ENCODE measurements at places on chromosomes 6 and 20.

DNA sequence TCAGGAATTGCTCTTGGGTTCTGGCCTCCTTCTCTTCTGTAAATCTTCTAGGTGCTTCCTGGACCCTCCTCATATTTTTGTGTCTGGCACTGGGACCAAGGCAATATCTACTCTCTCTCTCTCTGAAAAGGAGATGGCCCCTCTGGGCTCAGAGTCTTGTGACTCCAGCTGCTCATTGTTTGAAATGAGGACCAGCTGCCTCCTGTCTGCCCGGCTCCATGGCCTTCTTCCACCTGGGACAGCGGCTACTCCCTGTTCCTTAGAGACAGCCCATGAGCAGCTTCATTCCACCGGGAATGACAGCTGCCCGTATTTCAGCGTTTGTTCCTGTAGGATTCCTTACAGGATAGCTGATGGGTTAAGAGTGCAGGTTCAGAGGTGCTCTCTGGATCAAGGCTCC, 2.9 kb downstream of the TGM3 start:
- no peak for DNase-seq

GRCh38 chr6:86712039-86712438, 225.3 kb upstream of the HTR1E start:
- no peak for DNase-seq

- no peak for DNase-seq
These were observed 157.6 kb downstream of the HIVEP2 start for GRCh38 chr6:142787422-142787821.

DNA sequence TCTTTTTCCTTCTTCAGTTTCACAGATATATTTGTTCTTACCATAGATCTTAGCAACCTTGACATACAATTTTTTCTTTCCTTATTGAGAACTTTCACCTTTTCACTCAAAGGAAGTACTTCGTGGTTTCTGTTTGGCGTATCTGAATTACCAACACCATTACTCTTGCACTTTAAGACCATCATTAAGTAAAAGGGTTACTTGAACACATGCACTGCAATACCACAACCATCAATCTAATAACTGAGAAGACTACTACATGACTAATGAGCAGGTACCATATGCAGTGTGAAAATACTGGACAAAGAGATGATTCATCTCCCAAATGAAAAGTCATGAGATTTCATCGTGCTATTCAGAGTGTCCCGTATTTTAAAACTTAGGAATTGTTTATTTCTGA, 21.7 kb upstream of the SENP6 start:
- DNase-seq, result no peak

GRCh38 chr20:6115221-6115895, 7.5 kb downstream of the FERMT1 start:
- no peak for DNase-seq

GRCh38 chr6:150068720-150069648, at the start of gene ULBP3:
ULBP3 (minus strand) TSS chr6:150069121; CDS start chr6:150069066, 55 bp downstream.
- DNase-seq, result peak; percentile 82

DNA sequence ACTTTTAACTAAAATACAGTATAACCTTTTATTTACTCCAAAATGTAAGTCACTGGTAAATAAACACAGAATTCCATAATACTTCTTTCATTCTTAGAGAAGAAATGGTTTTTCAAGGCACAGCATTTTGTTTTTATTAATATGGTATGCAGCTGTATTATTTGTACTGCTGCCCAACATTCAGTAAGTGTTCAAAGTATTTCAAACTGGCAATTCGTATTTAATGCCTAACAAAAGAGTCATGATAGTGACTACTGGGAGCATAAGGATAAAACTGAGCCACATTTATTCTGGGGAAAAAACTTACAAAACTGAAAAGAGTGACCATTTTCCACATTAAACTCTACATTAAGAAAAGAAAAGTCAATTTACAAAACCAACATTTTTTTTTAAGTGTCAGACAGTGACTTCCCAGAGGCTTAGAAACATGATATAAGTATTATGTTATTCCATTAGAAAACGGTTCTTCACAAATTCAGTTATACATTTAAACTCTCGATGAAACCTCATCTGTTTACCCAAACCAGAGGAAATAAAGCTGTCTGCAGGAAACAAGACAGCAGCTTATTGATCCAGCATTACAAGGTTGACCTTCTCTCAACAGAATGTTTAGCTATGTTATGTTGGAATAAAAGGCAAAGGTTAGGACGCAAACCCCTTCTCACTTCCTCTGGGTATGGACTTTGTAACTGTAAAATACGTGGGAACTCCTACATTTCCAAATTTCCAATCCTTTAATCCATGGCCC, 24.3 kb downstream of the EPB41L2 start:
- peak; percentile 29 for DNase-seq

- DNase-seq, result no peak
These were observed 17.3 kb downstream of the BNIP5 start for GRCh38 chr6:36319436-36319762.

DNA sequence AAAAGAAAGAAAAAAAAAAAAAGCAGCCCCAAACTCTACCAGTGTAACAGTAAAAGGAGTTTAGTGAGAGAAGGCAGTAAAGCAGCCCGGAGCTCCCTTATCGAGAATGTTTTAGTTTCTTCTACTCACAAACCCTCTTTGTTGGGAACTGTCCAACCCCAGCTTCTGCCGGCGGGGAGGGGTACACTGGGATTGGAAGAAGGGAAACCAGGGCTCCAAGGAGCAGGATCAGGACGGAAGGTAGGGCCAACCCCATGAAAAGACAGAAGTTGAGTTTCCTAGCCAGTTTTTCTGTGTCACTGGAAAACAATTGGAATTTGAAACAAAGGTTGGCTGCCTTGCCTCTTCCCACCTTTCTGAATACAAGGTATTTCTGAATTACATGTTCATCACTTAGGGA, 66.0 kb downstream of the KIZ start:
- no peak for DNase-seq

DNA sequence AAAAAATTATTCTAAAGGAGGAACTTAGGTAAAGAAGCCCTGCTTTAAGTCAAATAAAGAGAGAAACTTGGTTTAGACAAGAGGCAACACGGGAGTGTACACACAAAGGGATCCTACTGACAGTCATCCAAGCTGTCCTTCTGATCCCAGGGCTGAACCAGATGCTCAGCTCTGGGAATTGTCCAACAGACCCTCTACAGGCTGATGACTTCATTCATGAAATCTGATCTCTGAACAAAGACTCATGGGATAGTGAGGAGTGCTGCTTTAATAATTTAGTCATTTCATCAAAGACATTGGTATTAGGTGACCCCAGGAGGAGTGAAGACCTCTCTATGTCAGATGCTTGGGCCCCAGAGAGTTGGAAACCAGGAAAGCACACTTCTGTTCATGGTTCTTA, 65.6 kb upstream of the ARMH2 start:
- no peak for DNase-seq

DNA sequence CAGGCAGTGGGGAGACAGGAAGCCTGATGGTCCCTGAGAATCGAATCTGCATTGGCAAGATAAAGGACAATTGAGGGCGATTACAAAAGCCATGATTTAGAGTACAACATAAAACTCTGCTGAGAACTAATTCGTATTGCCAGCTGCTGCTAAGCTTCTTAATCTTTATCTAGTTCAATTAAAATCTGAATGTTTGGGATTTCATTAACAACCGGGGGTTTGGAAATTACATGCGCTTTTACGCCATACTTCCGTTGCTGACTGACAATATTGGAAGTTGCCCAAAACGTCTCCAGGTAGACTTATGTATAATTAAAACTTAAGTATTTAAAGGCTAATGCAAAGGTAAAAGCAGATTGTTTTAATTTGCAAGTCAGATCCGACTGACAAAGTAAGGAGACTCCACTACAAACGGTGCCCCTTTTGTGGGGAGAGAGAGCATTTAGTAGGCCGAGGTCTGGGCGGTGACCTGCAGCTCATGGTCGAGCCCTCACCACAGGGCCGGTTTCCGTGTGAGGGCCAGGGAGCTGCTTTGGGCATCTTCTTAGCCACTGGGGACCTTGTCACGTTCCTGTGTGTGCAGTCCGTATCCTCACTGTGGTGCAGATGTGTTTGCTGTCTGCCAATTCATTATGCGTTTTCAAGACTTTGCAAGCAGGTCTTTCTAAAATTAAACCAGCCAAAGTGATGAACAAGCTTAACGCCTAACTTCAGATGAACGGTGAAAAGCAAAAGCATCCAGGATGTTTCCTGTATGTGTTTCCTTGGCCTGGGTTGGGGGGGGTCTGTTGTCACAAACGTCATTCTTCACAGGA, 49.9 kb downstream of the CDH4 start:
- DNase-seq, result no peak

- no peak for DNase-seq
These were observed 677 bp downstream of the PXMP4 start for GRCh38 chr20:33719277-33719988.

GRCh38 chr20:62508641-62509051, 32.9 kb upstream of the GATA5 start:
- no peak for DNase-seq

DNA sequence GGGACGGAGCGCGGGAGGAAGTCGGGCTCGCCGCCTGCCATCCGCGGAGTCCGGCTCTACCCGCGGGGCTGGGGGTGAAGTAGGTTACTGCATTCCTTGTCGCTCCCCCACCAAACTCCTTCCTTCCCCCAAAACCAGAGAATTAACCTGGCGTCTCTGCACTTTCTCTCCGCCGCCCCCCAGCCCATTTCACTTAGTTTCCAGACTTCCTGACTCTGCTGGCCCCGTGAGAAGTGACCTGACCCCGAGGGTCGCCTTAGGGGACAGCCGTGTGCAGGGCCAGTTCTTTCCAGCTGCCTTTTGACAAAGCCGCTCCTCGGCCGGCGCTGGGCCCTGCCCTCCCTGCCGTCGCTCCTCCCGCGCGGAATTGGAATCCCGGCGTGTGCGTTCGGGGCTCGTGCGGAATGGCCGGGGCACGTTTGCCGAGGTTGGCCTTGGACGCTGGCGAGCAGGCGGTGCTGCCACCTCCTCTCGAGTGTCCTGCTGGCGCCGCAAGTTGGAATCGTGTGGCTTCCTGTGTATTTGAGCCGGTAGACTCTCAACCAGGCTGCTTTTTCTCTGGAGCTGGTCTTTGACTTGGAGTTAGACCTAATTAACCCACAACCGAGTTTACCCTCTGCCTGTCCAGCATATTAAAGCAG, 650 bp downstream of the DCBLD1 start:
- DNase-seq, result no peak

DNA sequence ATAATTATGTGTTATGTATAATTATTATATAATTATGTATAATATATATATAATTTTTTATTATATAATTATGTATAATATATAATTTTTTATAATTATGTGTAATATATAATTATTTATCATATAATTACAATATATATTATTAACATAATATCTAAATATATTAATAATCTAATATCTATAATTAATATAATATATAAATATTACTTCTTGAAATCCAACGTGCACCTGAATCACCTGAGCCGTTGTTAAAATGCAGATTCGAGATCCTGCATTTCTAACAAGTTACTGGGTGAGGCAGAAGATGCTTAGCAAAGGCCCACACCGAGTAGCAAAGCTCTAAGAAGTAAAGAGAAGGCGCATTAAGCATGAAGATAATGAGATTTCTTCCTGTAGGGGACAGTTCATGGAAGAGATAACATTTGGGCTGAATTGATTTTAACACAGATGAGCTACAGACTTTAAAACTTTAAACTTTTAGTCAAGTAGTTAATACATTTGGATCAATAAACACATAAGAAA, 406.4 kb upstream of the PLCB4 start:
- no peak for DNase-seq

GRCh38 chr20:53270792-53271375, 298.7 kb downstream of the TSHZ2 start:
- no peak for DNase-seq

- DNase-seq, result no peak
These were observed 748.4 kb upstream of the CHD6 start for GRCh38 chr20:42366626-42367025.

DNA sequence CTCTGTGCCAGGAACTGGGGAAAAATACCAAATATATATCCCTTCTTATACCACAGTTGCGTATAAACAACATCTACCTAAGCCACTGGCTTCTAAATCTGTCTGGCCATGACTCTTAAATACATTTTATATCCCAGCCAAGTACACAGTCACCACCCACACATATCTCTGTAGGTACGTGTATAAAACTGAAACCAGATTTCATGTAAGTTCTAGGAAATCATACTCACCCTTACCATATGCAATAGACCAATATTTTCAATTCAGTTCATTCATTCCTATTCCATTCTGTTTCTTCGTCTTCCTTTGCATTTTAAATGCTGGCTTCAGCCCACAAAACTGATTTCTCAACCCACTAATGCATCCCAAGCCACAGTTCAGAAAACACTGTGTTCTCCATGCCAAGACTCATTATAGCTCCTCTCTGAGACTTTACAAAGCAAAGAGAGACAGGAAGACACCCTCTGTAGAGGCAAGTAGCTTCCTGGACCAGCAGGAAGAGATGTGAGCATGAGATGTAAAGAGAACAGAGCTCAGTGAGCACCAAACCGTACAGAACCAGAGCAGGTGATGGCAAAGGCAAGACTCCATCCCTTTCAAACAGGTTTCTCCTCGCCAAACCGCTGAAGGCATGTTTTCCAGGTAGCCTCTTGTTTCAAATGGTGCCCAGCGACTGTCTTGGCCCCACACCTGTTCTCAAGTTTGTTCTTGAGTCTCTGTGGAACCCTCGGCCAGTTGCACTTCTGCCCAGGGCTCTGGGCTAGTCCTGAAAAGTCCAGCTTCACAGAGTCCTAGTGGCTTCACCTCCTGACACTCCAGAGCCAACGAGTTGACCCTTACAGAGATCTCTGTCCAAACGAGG, 18.7 kb downstream of the FAM50B start:
- DNase-seq, result no peak

- no peak for DNase-seq
These were observed 7.9 kb downstream of the EXOC2 start for GRCh38 chr6:684831-685636.

DNA sequence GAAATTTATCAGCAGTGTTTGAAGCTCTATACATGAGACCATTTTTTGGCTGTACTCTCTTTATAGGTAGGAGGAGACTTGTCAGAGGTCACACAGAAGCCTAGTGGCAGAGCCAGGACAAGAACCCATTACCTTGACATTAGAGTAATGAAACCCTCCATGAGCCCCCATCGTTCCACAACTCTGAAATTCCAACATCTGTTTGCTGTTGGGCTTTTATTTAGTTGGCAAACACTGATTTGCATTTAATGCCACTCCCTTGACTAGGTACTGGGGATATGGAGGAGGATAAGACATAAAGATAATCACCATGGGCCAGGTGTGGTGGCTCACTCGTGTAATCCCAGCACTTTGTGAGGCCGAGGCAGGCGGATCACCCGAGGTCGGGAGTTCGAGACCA, 1.6 kb downstream of the GSS start:
- no peak for DNase-seq

DNA sequence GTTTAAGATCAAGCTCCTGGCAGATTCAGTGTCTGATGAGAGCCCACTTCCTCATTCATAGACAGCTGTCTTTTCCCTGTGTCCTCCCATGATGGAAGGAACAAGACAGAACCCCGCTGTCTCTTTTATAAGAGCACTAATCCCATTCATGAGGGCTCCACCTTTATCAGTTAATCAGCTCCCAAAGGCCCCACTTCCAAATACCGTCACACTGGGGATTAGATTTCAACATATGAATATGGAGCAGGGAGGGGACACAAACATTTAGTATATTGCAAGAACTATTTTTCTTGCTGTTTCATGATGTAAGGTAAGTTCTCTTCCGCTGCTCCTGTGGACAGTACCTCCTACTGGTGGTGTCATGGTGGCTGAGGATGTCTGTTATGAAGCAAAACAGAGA, 158.3 kb upstream of the IRAK1BP1 start:
- no peak for DNase-seq

Data from pulmonary artery endothelial cell (primary cell).